ENCODE measurements at places on chromosomes 7 and 10.

GRCh38 chr10:131947631-131948347 lies 33.9 kb downstream of the BNIP3 start:
- DNase-seq = peak; percentile 21

- no peak for DNase-seq
Observed at GRCh38 chr7:86949052-86949778, 110.2 kb downstream of the ELAPOR2 start.

DNA sequence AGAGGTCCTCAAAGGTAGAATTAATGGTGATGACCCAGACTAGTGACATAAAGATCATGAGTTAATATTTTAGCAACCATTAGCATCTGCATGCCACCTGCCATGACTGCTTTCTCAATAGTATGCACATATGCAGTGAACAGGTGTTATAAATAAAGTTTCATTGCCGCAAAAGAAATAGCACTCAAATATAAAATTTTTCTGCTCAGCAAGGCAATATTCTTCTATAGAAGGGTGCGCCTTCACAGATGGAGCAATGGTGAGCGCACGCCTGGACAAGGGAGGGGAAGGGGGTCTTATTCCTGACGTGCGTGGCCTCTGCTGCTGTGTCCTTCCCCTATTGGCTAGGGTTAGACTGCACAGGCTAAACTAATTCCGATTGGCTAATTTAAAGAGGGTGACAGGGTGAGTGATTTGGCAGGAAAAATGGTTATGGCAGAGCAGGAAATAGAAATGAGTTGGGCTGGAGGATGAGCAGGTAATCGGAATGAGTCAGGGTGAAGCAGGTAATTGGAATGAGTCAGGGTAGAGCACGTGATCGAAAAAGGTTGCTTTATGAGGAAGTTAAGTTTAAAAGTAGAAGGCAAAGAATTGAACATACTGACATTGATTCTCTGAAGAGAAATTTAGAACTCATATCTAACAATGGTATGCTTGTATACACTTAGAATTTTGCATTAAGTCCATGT lies 24.7 kb upstream of the TRIM24 start:
- no peak for DNase-seq

DNA sequence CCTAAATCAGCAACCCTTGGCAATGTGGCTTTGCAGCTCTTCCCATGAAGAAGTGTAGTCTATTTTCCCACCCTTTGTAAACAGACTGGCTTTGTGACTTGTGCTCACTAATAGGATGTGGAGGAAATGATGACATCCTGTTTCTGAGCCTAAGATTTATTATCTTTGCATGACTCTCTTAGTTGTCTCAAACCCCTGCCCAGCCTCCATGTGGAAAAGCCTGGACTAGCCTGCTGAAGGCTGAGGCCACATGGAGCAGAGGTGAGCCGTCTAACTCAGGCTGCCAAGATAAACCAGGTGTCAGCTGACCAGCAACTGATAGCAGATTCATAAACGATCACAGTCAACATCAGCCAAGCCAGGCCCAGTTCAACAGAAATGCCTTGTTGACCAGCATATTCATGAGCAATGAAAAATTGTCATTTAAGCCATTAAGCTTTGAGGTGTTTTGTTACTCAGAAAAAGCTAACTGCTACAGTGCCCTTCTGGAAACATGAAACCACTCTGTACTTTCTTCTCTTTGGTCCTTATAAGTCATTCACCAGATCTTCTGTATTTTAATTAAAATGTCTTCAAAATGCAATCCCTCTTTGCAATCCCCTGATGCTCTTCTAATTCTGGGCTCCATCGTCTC lies 586.3 kb upstream of the ANKRD30A start:
- no peak for DNase-seq

- DNase-seq = no peak
Observed at GRCh38 chr10:22837351-22837750, 90.5 kb upstream of the ARMC3 start.

DNA sequence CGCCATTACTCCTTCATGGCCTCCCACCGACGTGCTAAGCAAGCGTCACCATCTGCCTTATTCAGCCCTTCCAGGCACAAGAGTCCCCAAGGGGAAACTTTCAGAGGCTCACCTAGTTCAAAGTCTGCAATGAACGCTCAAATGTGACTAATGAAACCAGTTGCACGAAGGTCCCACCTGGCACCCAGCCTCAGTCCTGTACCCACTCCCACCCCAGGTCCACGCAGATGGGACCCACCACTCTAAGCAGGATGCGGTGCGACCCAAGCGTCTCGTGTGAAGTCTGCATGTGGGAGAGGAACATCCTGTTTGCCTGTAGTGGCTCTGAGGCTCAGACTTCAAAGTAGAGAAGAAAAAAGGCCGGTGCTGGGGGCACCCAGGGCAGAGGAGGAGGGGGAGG lies 40.3 kb downstream of the RGS10 start:
- peak; percentile 85 for DNase-seq

GRCh38 chr10:121448766-121449421 lies 149.3 kb downstream of the FGFR2 start:
- no peak for DNase-seq

GRCh38 chr7:20647908-20648776 lies 32.7 kb downstream of the ABCB5 start:
- no peak for DNase-seq

- DNase-seq = no peak
Observed at GRCh38 chr10:59991661-59992060, 85.3 kb upstream of the CCDC6 start.

DNA sequence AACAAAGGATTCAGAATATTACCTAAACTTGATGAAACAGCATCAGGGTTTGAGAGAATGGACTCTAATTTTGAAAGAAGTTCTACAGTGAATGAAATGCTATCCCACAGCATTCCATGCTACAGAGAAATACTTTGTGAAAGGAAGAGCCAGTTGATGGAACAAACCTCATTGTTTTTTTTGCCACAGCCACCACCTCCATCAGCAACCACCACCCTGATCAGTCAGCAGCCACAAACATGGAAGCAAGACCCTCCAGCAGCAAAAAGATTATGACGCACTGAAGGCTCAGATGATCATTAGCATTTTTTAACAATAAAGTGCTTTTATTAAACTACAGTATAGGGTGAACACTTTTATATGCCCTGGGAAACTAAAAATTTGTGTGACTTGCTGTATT lies 98.7 kb downstream of the LRRC4 start:
- no peak for DNase-seq

- DNase-seq = no peak
Observed at GRCh38 chr10:13346283-13347042, 1.6 kb downstream of the SEPHS1 start.

- no peak for DNase-seq
Observed at GRCh38 chr7:55550010-55550663, 22.2 kb downstream of the VOPP1 start.

- DNase-seq = no peak
Observed at GRCh38 chr10:51800121-51800520, 100.7 kb upstream of the CSTF2T start.
